ENCODE measurements at places on chromosomes 3 and 15.

GRCh38 chr3:183817639-183818038 lies 7.7 kb downstream of the MAP6D1 start:
- DNase-seq: no peak

- no peak for DNase-seq
These were observed 58.0 kb upstream of the MBNL1 start for GRCh38 chr3:152210697-152211096.

DNA sequence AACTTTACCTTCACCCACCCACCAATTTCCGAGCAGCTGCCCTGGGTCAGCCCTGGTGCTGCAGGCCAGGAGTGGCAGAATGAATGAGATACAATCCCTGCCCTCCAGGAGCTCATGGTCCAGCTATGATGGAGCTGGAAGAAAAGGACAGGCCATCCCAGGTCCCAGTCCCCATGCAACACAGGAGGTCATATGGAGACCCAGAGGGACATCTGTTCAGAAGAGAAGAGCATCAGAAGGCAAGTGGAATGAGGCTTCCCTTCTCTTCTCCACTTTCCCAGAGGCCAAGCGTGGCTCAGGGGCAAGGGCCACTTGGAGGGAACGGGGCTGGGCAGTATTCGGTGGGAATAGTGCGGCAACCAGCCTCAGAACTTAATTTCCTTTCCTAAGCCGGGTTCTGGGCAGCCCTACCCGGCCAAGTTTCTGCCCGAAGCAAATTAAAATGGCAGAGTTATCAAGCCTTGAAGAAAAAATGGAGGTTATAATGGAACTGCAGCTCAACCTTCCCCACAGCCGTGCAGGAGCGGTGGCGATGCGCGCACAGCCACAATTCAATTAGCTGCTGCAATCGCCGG lies 35.9 kb downstream of the TLE3 start:
- no peak for DNase-seq

DNA sequence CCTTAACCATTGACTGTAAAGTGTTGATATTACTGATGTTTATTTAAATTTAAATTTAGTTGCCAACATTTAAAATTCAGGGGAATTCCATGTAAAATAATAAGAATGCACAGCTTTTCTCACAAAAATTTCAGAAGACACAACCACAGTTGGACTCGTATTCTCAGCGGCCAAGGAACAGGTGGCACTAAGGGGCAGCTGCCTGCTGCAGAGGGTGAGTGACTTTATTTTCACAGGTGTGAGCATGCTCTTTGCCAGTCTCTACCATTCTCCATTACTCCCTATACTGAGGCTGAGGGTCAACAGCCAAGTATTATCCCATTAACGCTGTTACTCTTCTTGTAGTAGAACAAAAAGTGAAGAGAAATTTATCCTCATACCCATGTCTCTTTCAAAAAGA lies 92.1 kb upstream of the GADL1 start:
- DNase-seq: no peak

GRCh38 chr3:9411302-9411701 lies 13.9 kb downstream of the SETD5 start:
- no peak for DNase-seq

DNA sequence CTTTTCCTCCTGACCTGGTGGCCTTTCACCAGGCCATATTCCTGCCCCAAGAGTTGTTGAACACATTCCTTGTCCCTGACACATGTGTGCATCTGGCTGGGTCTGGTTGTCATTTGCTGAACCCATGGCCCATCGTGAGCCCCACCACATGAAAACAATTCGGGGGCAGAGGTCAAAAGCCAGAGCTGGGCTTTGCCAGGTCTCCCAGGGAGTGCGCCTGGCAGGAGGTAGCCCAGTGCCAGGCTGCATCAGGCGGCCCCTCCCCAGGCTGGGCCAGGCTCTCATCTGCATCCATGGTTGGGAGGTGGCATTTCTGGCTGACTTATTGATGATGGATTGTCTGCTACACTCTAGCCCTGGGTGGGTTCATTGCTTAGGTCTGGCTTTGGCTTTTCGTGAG lies 30.9 kb downstream of the SPSB4 start:
- no peak for DNase-seq
